ENCODE measurements at places on chromosomes 11 and 22.

DNA sequence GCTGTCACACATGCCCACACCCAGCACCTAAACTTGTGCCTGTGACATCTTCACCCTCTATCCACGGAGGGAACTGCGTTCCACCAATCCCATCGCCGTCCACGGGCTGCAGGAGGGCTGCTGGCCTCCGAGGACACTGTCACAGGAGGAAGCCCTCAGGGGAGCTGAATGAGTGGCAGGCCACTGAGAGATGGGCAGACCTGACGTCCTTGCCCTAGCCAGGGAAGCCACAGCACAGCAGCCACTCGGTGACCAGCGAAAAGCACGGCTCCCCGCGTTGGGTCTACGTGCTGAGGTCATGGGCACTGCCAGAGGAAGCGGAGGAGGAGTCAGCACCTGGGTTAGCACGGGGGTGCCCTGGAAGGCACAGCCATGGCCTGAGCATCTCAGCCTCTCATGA, 50.5 kb downstream of the IGSF9B start:
- no peak for DNase-seq

DNA sequence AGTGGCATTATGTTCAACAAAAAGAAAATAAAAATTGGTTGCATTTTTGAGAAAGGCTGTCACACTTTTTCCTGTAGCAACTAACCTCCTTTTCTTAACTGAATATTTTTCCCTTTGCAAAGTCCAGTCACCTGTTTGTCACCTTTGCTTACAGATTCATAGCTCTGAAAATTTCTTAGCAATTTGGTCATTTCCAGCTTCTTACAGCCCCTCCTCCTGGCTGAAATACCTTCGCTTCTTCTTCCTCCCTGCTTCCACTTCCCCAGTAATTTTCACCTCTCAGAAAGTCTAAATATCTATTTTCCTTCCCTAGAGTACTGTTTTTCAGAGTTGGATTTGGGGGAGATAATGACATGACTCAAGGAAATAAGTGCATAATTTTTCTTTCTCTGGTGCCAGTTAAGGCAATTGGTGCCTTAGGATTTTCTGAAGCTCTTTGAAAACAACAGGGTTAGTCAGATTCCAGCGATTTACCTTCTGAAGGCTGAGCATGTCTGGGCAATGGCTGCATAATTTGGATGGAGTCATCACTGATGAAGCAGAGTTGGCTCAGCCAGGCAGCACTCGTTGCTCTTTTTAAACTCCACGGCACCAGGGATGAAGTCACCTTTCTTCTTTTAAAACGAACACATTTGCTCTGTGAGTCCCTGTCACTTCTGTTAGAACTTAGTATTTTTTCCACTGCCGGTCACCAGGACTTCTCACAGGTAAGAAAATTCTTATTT, 62.1 kb upstream of the AMOTL1 start:
- DNase-seq: no peak

- DNase-seq: no peak
Measured at GRCh38 chr11:5369789-5370188, 13.8 kb upstream of the OR51M1 start.

GRCh38 chr22:26127556-26127955, 41.7 kb upstream of the SEZ6L start:
- no peak for DNase-seq

- no peak for DNase-seq
Measured at GRCh38 chr11:4677948-4678347, 19.7 kb downstream of the OR51E2 start.

DNA sequence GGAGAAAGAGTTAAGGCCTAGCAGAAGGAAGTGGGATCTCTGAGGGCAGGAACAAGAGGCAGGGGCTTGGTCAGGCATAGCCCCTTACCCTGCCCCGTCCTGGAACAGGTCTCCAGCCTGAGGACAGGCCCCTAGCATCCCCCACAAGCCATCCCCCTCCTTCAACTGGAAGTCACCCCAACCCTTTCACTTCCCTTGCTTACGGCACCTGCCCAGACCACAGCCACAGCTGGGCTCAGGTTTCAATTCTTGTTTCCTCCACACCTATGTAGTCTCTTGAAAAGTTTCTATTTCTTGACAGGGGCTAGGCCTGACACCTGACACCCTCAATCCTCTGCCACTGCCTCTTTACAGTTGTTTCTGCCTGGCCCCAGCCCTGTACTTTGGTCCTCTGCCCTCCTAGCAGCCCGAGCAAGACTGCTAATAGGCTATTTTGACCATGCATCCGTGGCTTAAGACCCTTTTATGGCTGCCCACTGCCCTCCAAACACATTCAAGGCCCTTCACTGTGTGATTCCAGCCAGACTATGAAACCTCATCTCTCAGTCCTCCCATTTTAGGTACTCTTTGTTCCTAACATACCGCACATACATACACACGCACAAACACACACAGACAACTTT, 10.9 kb upstream of the FCHSD2 start:
- DNase-seq: peak; percentile 27

- no peak for DNase-seq
Measured at GRCh38 chr22:46079093-46079860, 71.0 kb upstream of the PPARA start.

DNA sequence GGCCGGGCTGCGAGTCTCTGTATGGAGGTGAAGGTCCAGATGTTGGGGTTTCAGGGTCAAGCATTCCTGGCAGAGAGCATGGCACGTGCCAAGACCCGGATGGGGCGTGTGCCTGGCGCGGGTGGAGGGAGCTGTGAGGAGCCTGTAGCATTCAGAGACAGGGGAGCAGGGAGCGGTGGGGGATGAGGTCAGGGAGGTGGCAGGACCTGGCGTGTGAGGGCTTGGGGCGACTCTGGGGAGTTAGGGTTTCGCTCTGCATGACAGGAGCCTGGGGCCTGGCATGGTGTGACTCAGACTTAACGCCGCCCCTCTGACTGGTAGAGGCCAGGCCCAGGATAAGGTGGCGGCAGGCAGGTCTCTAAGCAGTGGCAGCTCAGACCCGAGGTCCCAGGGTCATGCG, 103.0 kb downstream of the KCNQ1 start:
- no peak for DNase-seq

DNA sequence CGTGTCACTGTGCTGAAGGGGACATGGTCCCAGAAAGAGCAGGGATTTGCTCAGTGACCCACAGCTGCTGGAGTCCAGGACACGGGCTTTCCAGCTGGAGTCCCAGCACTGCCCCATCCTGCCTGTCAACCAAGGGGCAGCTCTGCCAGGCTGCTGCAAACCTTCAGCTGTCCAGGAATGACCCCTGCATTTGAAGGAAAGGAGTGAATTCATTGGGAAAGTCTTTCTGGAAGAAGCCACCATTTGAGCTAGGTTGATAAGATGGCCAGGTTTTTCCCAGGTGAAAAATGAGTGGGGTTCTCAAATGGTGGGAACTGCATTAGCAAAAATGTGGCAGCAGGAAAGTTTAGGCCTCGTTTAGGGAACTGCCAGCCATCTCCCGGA, 9.4 kb downstream of the KCNK7 start:
- no peak for DNase-seq

- no peak for DNase-seq
Measured at GRCh38 chr11:37105427-37105826, 507.4 kb upstream of the RAG2 start.

DNA sequence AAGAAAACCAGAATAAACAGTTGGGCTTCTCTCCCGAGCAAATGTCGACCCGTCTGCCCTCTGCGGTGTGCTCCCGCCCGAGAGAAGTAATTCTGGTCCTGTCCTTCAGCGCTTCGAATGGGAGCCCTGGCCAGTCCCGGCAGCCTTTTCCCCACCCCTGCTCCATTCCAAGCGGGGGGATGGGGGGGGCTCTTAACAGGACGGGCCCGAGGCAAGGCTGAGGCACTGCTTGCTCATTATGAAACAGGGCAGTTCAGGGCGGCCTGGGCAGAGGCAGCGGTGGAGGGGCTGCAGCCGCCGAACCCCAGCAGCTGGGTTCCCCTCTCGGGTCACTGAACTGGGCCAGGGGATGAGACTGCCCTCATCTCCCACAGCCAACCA, 9.1 kb downstream of the BACE1-AS start:
- peak; percentile 61 for DNase-seq

DNA sequence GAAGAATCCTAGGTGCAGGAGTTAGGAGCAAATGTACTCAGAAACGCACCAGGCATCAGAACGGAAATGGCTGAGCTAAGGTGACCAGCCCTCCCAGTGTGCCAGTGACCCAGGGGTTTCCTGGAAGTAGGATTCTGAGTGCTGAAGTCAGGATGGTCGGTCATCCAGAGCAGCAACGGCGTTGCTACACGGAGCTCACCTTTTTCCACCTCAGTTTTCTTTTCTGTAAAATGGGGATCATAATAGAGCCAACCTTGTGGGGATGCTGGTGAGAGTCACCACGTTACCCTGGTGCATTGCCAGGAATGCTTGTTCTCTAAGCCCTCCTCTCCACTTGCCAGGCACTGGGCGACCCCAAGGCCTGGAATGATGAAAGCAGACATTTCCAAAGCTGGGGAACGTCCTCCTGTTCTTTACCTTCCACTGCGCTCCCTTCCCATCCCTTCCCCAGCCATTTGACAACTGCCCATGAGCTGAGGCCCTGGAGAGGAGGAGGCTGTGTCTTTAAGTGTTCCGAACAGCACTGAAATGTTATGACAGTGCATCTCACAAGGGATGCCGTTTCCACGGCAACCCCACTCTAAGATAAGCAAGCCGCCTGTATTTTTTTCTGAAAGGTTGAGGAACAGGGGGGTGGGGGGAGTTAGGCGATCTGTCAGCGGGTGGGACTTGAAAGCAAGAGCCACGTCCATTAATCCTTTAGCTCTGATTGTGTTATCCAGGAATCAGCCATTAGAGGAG, 66.8 kb downstream of the TSPAN18 start:
- peak; percentile 36 for DNase-seq

DNA sequence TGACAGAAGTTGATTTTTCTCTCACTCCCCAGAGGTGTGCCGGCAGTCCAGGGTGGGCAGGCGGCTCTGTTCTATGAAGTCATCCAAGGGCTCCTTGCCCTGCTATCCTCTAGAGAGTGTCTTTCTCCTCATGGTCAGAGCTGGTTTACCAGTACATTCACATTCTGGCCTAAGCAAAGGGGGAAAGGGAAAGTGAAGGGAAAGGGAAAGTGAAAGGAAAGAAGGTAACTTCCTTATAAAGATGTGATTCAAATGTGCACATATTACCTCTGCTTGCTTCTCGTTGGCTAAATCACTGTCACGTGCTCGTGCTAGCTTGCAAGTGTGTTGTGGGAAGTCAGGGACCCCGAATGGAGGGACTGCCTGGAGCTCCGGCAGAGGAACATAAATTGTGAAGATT, 2.9 kb upstream of the HTATIP2 start:
- DNase-seq: no peak

DNA sequence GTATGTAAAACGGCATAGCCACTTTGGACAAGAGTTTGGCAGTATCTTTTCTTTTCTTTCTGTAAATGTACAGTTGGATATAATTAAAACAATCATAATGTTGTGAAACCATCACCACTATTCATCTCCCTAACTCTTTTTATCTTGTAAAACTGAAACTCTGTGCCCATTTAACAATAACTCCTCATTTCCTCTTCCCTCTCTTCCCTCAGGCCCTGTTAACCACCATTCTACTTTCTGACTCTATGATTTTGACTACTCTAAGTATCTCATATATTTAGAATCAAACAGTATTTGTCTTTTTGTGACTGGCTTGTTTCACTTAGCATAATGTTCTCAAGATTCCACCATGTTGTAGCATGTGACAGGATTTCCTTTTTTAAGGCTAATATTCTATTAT, 10.2 kb downstream of the SCUBE2 start:
- no peak for DNase-seq

- DNase-seq: peak; percentile 18
Measured at GRCh38 chr11:82682003-82682751, 51.5 kb downstream of the FAM181B start.

DNA sequence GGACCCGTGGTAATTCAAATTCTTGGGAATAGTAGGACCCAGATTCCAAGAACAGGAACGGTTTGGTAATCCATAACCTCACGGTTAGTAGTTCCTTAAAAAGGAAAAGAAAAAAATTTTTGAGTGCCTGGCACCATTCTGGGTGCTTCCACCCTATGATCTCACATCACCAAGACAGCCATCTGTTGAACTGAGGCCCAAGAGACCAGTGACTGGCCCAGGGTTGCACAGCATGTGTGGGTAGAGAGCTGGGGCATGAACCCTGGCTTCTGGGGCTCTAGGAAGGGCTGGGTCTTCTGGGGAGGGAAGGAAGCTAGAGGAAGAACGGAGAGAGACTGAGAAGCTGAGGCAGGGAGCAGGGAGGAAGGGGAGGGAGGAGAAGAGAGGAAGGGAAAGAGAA, 4.7 kb upstream of the SPI1 start:
- DNase-seq: no peak

GRCh38 chr11:97622795-97623194, 1233.0 kb downstream of the JRKL start:
- DNase-seq: no peak

DNA sequence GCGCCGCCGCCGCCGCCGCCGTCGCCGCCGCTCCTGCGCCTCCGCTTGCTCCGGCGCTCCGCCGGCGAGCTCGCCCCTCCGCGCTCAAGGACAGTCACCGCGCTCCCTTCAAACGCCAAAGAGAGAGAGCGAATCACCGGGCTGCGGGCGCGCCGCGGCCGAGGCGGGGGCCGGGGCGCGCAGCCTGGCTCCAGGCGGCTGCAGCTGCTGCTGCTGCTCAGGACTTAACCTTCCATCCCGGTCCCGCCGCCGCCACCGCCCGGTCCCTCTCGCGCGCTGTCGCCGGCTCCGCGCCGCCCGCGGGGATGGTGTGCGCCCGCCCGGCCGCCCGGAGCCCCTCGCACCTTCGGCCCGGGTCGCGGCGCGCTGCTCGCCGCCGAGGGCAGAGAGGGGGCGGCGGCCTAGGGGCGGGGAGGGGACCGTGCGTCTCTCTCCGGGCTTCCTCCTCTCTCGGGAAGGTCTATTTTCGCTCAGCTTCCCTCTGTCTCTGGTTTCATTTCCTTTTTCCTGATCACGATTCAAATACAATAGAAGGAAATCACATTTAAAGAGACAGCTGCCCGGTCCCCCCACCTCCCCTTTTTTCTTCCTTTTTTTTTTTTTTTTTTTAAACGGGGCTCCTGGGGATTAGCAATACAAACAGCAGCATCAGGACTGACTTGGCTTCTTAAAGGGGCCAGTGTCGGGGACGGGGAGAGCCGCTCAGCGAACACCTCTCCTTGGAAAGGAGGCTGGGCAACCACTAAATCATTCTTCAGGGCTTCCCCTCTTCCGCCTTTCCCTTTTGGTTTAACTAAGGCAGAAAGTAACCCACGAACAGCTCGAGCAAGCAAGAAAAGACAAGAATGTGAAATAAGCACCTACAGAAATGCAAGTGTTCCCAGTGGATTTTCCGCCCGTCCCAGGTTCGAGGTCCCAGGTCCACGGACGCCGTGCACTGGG, 22.1 kb downstream of the LMO2 start:
- DNase-seq: no peak

DNA sequence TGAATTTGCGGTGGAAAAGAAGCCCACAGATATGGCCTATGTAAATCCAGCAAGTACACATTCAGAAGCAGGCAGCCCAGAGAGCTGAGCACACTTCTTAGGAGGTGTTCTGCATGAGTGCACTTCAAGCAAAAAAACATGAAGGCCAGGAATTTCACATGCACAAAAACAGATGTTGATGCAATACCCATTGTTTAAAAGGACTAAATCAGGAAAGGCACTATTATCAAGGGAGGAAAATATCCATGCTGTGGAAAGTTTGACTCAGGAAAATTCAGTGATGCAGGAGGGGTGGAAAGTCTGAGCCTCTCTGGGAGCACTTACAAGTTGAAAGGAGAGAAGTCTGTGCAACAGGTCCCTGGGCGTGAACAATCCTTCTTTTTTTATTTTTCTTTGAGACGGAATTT, 15.8 kb upstream of the CARS1 start:
- no peak for DNase-seq

- no peak for DNase-seq
Measured at GRCh38 chr11:85531191-85531897, 95.8 kb downstream of the DLG2 start.

GRCh38 chr11:110044226-110044968, 48.8 kb upstream of the ZC3H12C start:
- DNase-seq: no peak

GRCh38 chr11:72935700-72936099, 121.5 kb downstream of the ATG16L2 start:
- no peak for DNase-seq

Measured in left renal pelvis (tissue), 4 donors.